Endothelial cell (in vitro differentiated cells): ENCODE measurements at places on chromosomes 3 and 15.

- no peaks in the 10 kb centered on the region for H3K27me3 ChIP-seq
- H3K4me1 ChIP-seq = peaks cover 4% of the 10 kb centered on the region
- no peak for DNase-seq
- no peaks in the 10 kb centered on the region for H3K36me3 ChIP-seq
- no peak overlapping the region for H3K4me3 ChIP-seq
- no peak overlapping the region for H3K27ac ChIP-seq
These were observed 5.6 kb downstream of the CD96 start for GRCh38 chr3:111547631-111548030.

- no peak overlapping the region for H3K27ac ChIP-seq
- no peaks in the 10 kb centered on the region for H3K27me3 ChIP-seq
- no peak for DNase-seq
- peaks cover 3% of the 10 kb centered on the region for H3K4me1 ChIP-seq
- no peak overlapping the region for H3K4me3 ChIP-seq
These were observed 143.3 kb upstream of the RBMS3 start for GRCh38 chr3:29137601-29138000.

DNA sequence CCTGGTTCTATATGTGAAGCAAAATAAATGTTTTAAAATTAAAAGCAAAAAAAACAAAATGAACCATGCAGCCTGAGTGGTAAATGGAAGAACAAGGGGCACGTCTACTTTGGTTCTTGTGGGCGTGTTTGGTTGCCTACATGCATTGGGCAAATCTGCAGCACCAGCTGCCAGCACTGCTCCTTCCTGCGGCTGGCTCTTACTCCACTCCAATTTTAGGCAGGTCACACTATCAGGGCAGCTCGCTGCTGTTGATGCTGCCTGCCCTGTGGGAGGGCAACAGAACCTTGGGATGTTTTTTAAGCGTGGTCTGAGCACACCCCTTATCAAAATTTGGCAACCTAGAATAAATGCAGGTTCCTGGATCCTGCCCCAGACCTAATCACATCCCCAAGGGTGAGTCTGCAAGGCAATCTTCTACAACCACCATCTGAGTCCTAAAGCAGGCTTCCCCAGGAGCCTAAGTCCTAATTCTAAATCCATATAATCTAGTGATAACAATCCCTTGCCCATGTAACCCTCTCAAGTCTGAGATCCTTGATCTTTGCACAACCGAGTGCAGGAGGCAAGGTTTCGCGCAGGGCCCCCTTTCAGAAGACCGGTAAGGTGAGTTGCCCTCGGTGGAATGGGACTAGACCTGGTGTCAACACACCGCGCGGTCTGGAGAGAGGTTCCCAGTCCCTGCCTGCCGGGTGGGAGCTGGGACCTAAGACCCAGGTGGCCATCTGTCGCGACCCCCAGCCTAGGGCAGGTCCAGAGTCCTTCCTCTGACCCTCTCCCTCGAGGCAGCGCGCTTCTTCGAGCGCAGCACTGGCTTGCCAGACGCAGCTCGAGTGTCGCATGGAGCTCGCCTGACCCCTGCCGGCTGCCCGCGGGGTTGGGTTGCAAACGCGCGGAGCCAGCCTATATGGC is 15.9 kb downstream of the IVD start:
- H3K4me1 ChIP-seq = peaks cover 6% of the 10 kb centered on the region
- H3K27me3 ChIP-seq = peaks cover 5% of the 10 kb centered on the region
- peaks cover 3% of the 10 kb centered on the region for H3K36me3 ChIP-seq
- H3K27ac ChIP-seq = no peak overlapping the region
- peak; percentile 87 for DNase-seq

GRCh38 chr3:57557085-57557537 is 1.0 kb downstream of the PDE12 start:
- no peak overlapping the region for H3K27ac ChIP-seq
- peaks cover 15% of the 10 kb centered on the region for H3K4me1 ChIP-seq
- H3K27me3 ChIP-seq = peaks cover 4% of the 10 kb centered on the region
- H3K4me3 ChIP-seq = peak overlapping the region; percentile 91
- peak; percentile 13 for DNase-seq

DNA sequence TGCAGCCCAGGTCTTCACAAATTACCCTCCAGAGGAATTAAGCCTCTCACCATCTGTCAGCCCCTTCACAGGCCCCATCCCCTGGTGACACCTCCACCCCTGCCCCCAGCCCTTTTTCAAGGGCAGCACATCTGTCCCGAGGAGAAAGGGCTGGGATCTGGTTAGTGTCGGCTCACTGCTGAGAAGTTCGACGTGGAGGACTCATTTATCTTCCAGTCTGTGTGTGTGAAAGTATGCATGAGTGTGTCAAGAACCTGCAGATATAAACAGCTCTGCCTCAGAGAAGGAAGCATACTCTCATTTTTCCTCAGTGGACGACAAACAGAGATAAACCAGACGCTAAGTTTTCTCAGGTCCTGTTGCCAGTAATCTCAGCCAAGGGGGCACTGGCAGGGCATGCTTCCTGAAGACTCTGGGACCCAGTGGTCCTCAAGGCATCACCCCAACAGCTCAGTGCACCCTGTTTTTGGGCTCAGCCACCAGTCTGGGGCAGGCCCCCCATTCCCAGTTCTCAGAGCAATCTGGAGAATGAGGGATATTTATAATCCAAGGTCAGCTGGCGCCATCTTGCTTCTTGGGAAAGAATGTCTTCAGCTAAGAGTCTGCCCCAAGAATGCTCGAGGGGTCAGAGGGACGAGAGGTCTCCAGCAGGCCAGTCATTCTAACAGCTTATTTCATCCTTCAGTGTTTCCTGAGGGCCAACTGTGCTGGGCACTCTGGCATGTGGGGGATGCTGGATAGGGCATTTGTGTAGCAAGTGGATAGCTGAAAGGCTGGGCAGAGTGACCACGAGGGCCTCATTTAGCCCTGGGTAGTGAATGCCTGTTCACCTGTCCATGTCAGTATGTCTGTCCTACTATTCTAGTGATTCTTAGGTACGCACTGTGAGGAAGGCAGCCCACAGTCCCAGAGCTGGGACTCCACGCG is 73.6 kb downstream of the ADCY5 start:
- H3K27ac ChIP-seq = no peak overlapping the region
- no peaks in the 10 kb centered on the region for H3K4me1 ChIP-seq
- no peak overlapping the region for H3K4me3 ChIP-seq
- H3K36me3 ChIP-seq = no peaks in the 10 kb centered on the region
- peaks cover 7% of the 10 kb centered on the region for H3K27me3 ChIP-seq

GRCh38 chr3:64856106-64856505 is 168.3 kb upstream of the ADAMTS9 start:
- H3K4me3 ChIP-seq = no peak overlapping the region
- no peaks in the 10 kb centered on the region for H3K27me3 ChIP-seq
- peaks cover 6% of the 10 kb centered on the region for H3K4me1 ChIP-seq
- DNase-seq = no peak
- H3K27ac ChIP-seq = no peak overlapping the region

- no peaks in the 10 kb centered on the region for H3K36me3 ChIP-seq
- peaks cover 2% of the 10 kb centered on the region for H3K27me3 ChIP-seq
- no peaks in the 10 kb centered on the region for H3K4me1 ChIP-seq
- H3K4me3 ChIP-seq = no peak overlapping the region
- no peak for DNase-seq
These were observed 8.0 kb downstream of the CLDN16 start for GRCh38 chr3:190396001-190396400.

DNA sequence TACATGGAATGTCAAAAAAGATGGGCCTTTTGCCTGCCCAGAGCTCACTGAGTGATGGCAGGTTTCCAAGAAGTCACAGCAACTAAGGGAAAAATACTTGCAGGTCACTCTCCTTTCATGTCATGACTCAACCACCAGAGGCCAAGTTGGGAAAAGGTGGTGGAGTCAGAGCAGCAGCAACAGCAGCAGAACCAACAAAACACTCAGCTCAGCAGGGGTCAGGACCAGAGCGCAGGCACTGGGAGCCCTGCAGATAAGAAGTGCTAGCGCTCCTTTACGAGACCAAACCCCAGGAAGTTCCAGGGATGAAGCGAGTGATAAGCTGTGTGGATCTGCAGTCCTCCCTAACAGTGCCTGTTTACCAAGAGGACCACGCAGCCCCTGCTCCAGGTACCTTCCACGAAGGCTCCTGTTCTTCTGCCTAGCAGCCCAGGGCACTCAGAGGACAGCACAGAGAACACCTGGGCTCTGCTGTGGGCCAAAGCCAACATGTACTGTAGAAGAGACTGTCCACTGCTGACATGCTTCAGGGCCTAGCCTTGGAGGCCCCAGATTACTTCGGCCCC is 26.0 kb downstream of the POC1A start:
- peaks cover 4% of the 10 kb centered on the region for H3K4me1 ChIP-seq
- no peak overlapping the region for H3K4me3 ChIP-seq
- H3K36me3 ChIP-seq = peaks cover 16% of the 10 kb centered on the region
- no peak for DNase-seq

GRCh38 chr3:135081856-135082434 is 286.9 kb downstream of the EPHB1 start:
- no peaks in the 10 kb centered on the region for H3K36me3 ChIP-seq
- peaks cover 5% of the 10 kb centered on the region for H3K4me1 ChIP-seq
- H3K27ac ChIP-seq = no peak overlapping the region
- H3K27me3 ChIP-seq = no peaks in the 10 kb centered on the region
- DNase-seq = no peak

GRCh38 chr3:120265989-120266388 is 19.0 kb downstream of the GPR156 start:
- no peaks in the 10 kb centered on the region for H3K4me1 ChIP-seq
- H3K36me3 ChIP-seq = no peaks in the 10 kb centered on the region
- H3K27me3 ChIP-seq = peaks cover 1% of the 10 kb centered on the region
- no peak overlapping the region for H3K4me3 ChIP-seq

GRCh38 chr3:29293421-29293820 is 12.6 kb downstream of the RBMS3 start:
- peaks cover 35% of the 10 kb centered on the region for H3K4me1 ChIP-seq
- peaks cover 5% of the 10 kb centered on the region for H3K36me3 ChIP-seq
- no peaks in the 10 kb centered on the region for H3K27me3 ChIP-seq

DNA sequence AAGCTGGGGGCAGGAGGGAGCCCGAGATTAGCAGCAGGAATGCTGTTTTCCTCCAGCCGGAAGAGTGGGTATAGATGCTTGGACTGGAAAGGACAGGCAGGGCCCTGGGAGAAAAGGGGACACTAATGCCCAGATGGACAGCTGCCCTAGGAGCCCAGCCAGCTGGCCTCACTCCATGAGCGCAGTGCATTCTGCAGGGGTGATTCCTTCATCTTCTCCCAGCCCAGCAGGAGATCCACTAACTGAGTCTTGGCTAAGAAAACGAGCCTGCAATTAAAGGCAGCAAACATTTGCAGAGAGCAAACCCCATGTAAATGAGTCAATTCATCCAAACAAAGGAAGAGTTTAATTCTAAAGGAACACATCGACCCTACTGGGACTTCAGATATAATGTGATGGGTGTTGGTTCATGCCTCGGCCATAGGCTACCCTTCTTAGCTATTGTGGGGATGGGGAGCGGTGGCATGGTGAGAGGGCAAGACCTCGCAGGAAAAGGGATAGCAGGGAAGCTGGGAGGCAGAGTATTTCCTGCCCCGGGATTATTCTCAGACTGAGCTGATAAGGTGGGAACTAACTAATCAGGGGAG is 13.3 kb upstream of the MINAR1 start:
- no peak overlapping the region for H3K4me3 ChIP-seq
- peaks cover 28% of the 10 kb centered on the region for H3K4me1 ChIP-seq
- peaks cover 3% of the 10 kb centered on the region for H3K27me3 ChIP-seq
- H3K36me3 ChIP-seq = no peaks in the 10 kb centered on the region
- DNase-seq = no peak

DNA sequence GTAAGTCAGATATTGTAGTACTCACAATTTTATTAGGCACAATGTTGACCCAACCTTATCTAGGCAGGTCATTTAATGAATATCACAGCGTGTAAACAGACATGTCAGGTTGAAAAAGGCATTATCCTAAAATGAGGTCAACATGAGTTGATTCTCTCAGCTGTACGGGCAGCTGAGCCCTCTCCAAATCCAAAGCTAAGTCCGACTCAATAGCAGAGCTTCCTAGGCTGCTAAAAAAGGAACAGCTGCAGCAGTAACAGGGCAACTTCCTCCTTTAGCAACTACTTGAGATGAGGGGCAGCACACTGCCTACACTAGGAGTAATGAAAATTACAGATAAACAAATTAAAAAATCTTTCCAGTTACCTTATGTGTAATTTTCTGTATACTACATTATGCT is 189.2 kb downstream of the CADM2 start:
- no peaks in the 10 kb centered on the region for H3K27me3 ChIP-seq
- H3K4me1 ChIP-seq = no peaks in the 10 kb centered on the region
- no peak overlapping the region for H3K4me3 ChIP-seq
- H3K27ac ChIP-seq = no peak overlapping the region

DNA sequence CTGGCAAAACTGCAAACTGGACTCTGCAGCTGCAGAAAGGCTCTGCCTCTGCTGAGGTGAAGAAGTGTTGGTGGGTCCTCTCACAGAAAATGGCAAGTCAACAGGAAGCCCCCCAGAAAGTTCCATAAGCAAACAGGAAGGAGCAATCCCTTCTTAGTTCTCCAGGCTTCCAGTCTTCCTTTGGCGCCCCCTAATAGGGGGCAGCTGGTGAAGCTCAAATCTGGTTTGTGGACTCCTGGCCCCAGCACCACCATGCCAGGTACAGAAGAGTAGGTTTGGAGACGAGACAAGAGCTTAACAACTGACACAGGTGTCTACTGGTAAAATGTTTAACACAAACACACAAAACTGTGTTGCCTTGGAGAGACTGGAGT is 35.5 kb downstream of the LEO1 start:
- H3K36me3 ChIP-seq = peaks cover 7% of the 10 kb centered on the region
- DNase-seq = no peak
- peaks cover 34% of the 10 kb centered on the region for H3K4me1 ChIP-seq
- H3K27ac ChIP-seq = peak overlapping the region; percentile 70

- H3K4me3 ChIP-seq = no peak overlapping the region
- H3K4me1 ChIP-seq = peaks cover 38% of the 10 kb centered on the region
These were observed 106.8 kb downstream of the IGF1R start for GRCh38 chr15:98755138-98755537.

DNA sequence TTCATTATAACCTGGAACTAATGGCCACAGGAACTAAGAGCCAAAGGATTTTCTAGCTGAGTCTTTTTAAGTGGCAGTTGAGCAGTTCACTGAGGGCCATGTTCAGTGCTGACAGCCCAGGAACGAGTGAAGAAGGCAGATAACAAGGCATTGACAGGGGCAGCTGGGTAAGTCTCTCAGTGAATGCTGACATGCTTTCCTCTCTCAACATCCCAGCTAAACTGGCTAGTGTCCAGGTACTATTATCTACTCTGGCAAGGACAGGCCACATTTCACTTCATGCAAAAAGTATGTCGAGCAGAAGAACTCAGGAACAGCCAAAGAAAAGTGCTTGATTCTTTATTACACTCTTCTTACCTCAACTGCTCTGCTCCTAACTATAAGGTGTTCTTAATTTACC is 515.9 kb downstream of the NLGN1 start:
- no peak for DNase-seq
- H3K27me3 ChIP-seq = peaks cover 2% of the 10 kb centered on the region
- H3K36me3 ChIP-seq = no peaks in the 10 kb centered on the region
- H3K4me3 ChIP-seq = no peak overlapping the region
- no peak overlapping the region for H3K27ac ChIP-seq

GRCh38 chr15:36265422-36265821 is 314.0 kb upstream of the CDIN1 start:
- no peak overlapping the region for H3K27ac ChIP-seq
- H3K4me1 ChIP-seq = no peaks in the 10 kb centered on the region
- H3K36me3 ChIP-seq = no peaks in the 10 kb centered on the region
- no peak for DNase-seq
- no peak overlapping the region for H3K4me3 ChIP-seq
